Stimulated activated CD4-positive, alpha-beta T cell treated with anti-CD3 and anti-CD28 coated beads, Interleukin-2, amount 100 ng/mL, for 24 hours (primary cell): ENCODE measurements at places on chromosomes 7 and 10.

DNA sequence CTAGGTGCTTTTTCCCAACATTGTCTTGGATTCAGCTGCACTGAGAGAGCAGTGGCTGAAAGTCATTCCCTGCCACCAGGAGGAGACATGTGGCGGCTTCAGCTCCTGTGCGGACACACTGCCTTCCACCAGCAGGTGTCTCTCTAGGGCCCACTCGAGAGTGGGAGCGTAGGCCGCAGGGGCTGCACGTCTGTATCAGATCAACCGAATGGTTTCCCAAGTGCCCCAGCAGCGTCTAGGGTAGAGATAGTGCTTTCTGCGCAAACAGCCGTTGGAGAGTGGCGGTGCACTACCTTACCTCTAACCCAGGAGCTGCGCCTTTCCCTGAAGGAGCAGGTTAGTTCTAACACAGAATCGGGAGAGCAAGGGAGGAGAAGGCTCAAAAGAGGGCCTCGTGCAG is 31.7 kb downstream of the PAPOLB start:
- peak; percentile 52 for DNase-seq

DNA sequence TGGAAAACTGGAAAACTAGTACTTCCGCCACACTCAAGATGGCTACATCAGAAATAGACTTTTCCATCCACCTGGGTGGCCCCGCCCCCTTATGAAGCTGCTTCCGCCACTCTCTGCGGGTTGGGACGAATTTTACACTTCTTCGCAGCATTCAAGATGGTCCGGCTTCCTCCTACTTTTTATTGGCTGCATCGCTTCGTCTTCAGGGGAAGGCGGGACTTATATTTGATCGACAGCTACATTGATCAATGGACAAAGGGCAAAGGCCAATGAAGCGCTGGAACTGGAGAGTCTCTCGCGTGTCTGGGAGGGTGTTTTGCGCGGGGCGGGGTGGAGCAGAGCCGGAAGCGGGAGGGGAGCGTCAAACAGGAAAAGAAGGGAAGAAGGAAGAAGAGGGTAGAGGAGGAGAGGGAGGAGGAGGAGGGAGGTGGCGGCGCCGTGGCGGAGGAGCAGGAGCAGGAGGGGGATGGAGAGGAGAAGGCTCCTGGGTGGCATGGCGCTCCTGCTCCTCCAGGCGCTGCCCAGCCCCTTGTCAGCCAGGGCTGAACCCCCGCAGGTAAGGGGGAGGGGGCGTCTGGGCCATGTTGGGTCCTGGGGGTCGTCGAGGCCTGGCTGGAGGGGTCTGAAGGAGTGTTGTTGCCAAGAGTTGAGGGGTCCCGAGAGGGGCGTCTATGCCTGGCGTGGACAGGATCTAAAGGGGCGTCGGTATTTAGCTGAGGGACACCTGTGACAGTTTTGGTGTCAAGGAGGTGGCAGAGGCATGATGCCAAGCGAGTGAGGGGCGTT is at the start of gene WBP1L:
TSS of gene WBP1L (plus strand) at position 361 of the 786 bp plus-strand sequence. CDS start at position 467, 106 bp downstream.
- DNase-seq: peak; percentile 92

- DNase-seq: no peak
Measured at GRCh38 chr10:96637709-96638108, 50.9 kb upstream of the TM9SF3 start.

DNA sequence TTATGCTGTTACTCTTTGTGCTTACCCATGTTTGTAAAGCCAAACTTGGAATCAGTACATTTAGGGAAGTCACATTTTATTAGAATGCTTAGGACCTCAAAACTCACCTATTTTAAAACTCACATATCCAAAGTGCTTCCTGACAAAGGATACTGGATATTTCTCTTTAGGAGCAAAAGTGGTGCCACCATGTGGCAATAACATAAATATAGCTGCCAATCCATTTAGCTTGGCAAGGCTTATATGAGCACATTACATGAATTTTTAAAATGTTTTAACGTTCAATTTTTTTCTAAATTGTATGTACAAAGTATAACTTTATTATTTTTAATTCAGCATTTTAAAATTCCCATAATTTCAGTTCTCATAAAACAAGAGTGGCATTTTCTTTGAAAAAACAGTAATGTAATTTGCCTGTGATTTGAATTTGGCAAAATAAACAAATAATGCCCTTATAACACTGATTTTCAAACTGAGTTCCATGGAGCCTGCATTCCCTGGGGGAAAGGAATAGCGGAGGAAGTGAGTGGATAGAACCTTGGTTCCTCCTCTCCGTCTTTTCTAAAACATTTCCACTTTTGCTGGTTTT is 75.4 kb downstream of the HDAC9 start:
- no peak for DNase-seq

GRCh38 chr10:80406204-80406603 is 2.1 kb upstream of the PRXL2A start:
- DNase-seq: no peak

- DNase-seq: peak; percentile 50
Measured at GRCh38 chr7:76260171-76260703, 42.2 kb upstream of the HSPB1 start.

GRCh38 chr10:114094795-114095194 is 51.1 kb downstream of the ADRB1 start:
- DNase-seq: no peak

- no peak for DNase-seq
Measured at GRCh38 chr10:74598891-74599566, 227.4 kb upstream of the KAT6B start.

- DNase-seq: no peak
Measured at GRCh38 chr10:79274279-79275104, 72.8 kb upstream of the PPIF start.

- no peak for DNase-seq
Measured at GRCh38 chr7:157151626-157152339, 13.1 kb downstream of the UBE3C start.

GRCh38 chr7:27641581-27642230 is 21.0 kb downstream of the HIBADH start:
- DNase-seq: no peak

DNA sequence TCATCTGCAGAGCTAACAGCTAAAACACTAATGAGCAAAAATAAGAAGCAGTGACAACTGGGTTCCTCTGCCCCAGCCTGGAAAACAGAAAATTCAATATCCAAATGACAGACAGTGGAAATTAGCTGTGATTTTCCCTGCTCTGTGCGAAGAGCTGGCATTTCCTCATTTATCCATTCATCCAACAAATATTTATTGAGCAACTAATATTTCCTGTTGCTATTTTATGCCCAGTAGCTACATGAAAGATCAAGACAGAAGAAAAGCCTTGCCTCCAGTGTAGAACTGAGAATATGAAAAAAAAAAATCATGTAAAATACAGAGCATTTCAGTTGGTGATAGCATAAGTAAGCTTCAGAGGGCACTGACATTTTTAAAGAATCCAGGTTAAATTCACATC is 140.9 kb downstream of the ABCA13 start:
- DNase-seq: no peak

DNA sequence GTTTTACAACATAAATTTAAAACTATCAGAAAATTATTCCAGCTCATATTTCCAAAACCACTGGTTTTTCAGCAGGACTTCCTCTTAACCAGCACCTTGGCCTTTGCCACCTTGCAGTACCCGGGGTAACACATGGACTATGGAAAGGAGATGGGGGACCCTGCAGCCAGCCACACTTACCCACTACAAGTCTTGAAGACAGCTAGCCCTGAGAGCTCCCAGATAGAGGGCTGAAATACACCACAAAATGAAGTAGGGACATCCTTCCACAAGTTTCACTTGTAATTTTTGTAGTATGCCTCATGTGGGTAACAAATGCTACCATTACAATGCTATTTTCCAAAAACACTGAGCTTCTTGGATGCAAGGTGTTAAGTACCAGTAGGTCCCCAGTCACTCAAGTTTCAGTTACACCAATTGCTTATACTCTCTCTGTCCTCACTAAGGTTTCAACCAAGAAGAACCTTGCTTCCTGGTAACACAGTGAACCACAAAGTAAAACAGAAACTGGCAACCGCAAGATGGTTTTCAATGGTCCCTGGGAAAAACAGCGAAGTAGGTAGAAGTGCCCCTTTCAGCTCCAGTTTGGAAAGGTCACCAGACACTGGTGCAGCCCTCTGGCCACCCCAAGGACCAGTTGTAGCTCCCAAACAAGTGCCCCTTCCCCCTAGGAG is 110.9 kb downstream of the SGMS1 start:
- no peak for DNase-seq

- no peak for DNase-seq
Measured at GRCh38 chr7:106466867-106467266, 182.1 kb upstream of the NAMPT start.

DNA sequence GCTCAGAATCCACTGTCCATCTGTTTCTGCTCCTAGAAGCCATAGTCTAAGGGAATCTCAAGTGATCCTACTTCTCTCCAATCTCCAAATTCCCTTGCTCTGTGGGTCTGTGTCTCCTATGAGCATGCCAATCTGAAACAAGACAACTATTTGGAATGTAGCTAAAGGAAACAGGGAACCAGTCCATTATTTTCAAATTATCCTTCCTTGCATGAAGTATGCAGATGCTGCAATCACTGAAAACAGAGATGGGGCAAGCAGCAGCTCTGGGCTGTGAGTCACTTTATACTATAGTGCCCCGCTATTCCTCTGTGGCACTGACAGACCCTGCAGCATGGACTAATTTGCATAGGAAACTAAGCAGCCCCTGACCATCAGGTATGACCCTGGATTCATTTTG is 76.9 kb upstream of the PRSS58 start:
- no peak for DNase-seq

DNA sequence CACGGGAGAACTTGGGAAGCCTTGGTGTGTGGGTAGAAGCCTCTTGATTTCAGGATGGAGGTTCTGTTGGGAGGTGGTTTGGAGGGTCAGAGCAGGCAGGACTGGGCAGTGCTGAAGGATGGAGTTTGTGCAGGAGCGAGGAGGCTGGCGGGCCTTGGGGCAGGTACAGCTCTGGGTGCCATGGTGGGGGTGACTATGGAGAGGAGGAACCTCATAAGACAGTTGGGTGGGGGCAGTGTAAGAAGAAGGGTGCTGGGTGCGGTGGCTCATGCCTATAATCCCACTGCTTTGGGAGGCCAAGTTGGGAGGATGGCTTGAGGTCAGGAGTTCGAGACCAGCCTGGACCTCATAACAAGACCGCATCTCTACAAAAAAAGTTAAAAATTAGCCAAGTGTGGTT is 54.7 kb upstream of the GTF2IRD1 start:
- no peak for DNase-seq

DNA sequence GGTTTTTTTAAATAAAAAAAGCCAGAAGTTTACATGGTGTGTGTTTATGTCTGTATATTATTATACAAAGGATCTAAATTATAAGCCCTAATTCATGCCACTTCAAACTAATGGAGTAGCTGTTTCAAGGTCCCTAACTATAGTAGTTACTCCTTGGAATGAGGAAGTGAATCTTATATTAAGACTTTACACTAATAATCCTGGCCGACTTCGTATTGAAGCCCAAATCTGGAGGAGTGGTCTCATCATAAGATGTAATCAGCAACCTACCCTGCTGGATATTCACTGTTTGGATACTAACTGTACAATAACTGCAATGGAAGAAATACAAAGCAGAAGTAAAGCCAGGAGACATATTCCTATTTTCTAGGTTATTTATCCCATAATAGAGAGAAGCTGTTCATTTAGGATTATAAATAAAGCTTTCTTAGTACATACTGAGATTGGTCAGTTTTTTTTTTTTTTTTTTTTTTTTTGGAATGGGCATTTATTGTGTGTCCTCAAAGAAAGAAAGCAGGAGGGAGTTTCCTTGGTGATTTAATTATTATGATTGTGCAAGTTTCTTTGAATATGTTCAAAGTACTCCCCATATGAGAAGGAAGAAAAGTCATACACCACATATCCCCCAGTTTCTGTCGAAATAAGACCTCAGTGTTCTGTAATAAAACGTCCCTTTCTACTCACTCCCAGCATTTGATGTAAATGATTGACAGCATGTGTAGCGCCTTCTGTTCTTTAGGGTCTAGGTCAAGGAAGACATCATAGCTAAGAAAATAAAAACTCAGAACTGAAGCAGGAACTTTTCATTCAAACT is 397.8 kb downstream of the EXOC4 start:
- DNase-seq: no peak

GRCh38 chr7:143258831-143259230 is 4.4 kb upstream of the GSTK1 start:
- DNase-seq: no peak

- DNase-seq: no peak
Measured at GRCh38 chr7:14582010-14582409, 320.5 kb downstream of the DGKB start.

DNA sequence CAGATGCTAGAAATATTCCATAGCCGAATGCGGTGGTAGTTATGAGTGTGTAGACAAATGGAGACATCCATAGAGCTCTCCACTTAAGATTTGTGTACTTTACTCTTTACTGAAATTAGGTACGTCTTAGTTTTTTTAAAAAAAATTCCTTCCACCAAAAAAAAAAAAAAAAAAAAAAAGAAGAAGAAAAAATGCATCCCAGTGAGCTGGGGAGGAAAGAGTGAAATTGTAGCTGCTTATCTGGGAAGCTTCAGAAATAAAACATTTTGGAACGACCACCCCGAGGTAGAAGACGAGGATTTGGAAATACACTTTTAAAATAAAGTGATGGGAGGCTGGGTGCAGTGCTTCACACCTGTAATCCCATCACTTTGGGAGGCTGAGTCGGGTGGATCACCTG is 53.8 kb downstream of the RGS10 start:
- DNase-seq: no peak

GRCh38 chr7:46229409-46229808 is 308.3 kb upstream of the IGFBP3 start:
- DNase-seq: no peak

GRCh38 chr7:117129521-117129955 is 176.2 kb downstream of the ST7 start:
- DNase-seq: no peak

DNA sequence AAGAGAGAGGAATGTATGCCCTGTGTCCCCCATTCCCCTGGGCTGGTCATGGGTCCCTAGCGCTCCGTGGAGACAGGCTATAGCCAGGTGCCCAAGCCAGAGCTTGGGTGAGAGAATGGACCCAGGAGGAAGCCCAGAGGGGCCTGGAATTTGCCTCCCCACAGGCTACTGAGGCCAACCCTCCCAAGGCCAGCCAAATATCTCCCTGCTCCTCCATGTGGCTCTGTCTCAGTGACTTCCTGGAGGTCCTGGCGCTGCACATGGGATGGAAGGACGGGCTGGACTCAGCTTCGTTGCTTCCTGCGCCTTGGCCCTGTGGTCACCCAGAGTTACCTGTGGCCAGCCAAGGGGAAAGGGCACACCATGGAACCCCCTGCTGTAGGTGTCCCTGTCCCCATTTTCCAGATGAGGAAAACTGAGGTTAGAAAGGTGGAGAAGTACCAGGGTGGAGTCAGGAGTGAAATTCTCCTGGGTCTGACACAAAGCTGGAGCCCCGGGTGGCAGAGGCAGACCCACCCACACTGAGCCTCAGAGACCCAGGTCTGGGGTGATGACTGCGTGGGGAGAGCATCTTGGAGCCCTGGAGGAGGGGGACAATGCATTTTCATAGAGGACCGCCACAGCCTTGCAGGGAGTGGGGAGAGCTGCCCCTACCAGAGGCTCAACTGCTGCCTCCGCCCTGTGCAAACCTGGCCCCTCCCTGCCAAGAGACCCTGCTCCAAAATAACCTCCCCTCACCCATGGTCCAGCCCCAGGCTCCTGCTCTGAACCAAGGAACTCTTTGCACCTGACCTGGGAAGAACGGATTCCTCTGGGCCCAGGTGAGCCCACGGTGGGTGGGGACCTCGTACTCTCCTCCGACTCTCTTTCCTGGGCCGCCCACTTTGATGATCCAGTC is 42.6 kb downstream of the TMEM270 start:
- DNase-seq: no peak

GRCh38 chr7:40761762-40762560 is 627.2 kb downstream of the SUGCT start:
- no peak for DNase-seq
